ENCODE measurements at places on chromosomes 1 and 21.

GRCh38 chr1:119858126-119858525 is 38.2 kb downstream of the ADAM30 start:
- DNase-seq, result no peak
- H3K4me3 ChIP-seq, result no peak overlapping the region
- H3K27me3 ChIP-seq, result no peaks in the 10 kb centered on the region
- no peaks in the 10 kb centered on the region for H3K4me1 ChIP-seq

DNA sequence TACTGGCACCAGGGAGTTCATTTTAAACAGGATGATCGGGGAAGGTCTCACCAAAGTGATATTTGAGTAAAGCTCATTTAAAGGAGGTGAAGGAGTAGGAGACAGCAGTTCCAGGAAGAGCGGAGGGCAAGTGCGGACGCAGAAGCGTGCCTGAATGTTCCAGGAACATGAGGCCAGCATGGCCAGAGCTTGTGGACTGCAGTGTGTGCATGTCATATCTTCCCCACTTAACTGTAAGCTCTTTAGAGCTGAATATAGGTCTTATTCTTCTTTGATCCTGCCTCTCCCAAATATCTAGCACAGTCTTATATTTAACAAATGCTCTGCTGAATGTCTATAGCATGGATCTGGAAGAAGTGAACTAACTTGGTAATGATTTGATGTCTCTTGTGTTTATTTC is 639.3 kb downstream of the SMYD3 start:
- no peaks in the 10 kb centered on the region for H3K4me1 ChIP-seq
- no peak overlapping the region for H3K27ac ChIP-seq
- H3K27me3 ChIP-seq, result no peaks in the 10 kb centered on the region
- no peak overlapping the region for H3K4me3 ChIP-seq

DNA sequence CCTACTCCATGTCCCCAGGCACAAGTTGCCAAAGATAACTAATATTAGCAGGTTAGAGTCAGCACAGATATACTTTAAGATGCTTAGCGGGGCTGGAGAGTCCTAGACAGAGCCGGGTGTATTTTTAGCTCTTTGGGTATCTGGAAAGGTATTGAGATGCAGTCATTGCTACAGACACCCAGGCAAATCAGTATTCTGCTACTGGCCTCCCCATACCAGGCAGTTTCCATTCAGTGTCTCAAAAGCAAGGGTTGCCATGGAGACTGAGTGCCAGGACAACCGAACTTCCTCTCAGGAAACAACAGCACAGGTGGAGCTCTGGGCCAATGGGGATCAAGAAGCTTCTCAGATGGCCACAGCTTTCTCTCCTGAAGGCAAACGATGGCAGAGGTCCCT is 45.3 kb downstream of the KCNC4 start:
- no peaks in the 10 kb centered on the region for H3K27me3 ChIP-seq
- no peak for DNase-seq
- H3K4me1 ChIP-seq, result no peaks in the 10 kb centered on the region
- no peak overlapping the region for H3K27ac ChIP-seq
- no peak overlapping the region for H3K4me3 ChIP-seq

- no peaks in the 10 kb centered on the region for H3K36me3 ChIP-seq
- H3K27ac ChIP-seq, result no peak overlapping the region
- H3K27me3 ChIP-seq, result no peaks in the 10 kb centered on the region
Measured at GRCh38 chr1:2636733-2637132, 3.9 kb upstream of the MMEL1 start.

DNA sequence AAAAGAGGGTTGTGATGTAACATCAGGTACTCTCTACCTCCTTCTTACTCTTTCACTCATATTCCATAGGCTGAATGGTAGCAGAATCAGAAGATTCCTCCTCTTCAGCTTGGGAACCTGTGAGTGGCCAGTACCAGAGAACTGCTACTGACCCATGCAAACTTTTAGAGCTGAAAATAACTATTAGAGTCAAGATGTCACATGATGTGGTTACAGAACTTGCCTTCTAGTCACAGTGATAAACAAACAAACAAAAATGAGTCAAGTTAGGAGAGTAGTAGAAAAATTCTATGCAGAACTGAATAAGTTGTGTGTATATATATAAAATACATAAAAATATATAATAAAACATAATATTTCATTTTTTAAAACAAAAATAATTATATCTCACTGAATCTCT is 47.6 kb upstream of the RGS1 start:
- no peaks in the 10 kb centered on the region for H3K4me1 ChIP-seq
- no peak for DNase-seq
- no peaks in the 10 kb centered on the region for H3K36me3 ChIP-seq
- no peak overlapping the region for H3K27ac ChIP-seq
- no peaks in the 10 kb centered on the region for H3K27me3 ChIP-seq

GRCh38 chr1:30679201-30679975 is 44.0 kb downstream of the MATN1 start:
- peak overlapping the region; percentile 97 for H3K27ac ChIP-seq
- H3K27me3 ChIP-seq, result no peaks in the 10 kb centered on the region
- H3K4me3 ChIP-seq, result no peak overlapping the region
- no peak for DNase-seq
- H3K36me3 ChIP-seq, result no peaks in the 10 kb centered on the region

- H3K4me3 ChIP-seq, result no peak overlapping the region
- peak overlapping the region; percentile 70 for H3K27ac ChIP-seq
- no peak for DNase-seq
- peaks cover 20% of the 10 kb centered on the region for H3K4me1 ChIP-seq
- no peaks in the 10 kb centered on the region for H3K36me3 ChIP-seq
Measured at GRCh38 chr1:59520194-59520593, 223.3 kb downstream of the FGGY start.

- no peaks in the 10 kb centered on the region for H3K36me3 ChIP-seq
- H3K4me3 ChIP-seq, result no peak overlapping the region
- DNase-seq, result no peak
- no peaks in the 10 kb centered on the region for H3K27me3 ChIP-seq
- no peak overlapping the region for H3K27ac ChIP-seq
- H3K4me1 ChIP-seq, result peaks cover 32% of the 10 kb centered on the region
Measured at GRCh38 chr21:42512346-42513034, 1.2 kb upstream of the SLC37A1 start.

DNA sequence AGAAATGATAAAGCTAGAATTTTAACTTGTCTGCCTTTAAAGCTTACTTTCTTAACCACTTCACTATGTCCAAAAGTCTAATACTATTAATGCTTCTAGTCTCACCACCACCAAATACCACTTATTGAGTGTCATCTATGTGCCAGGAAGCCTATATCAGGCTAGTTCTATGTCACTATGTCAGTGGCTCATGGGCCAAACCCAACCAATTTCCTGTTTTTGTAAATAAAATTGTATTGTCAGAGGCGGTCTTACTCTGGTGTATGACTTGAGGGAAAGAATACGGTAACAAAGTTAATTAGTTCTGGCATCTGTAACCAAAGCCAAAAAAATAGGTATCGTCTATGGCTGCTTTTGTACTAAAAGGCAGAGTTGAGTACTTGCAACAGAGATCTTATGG is 14.8 kb downstream of the F5 start:
- no peak overlapping the region for H3K27ac ChIP-seq
- no peaks in the 10 kb centered on the region for H3K27me3 ChIP-seq
- H3K4me1 ChIP-seq, result no peaks in the 10 kb centered on the region
- H3K4me3 ChIP-seq, result no peak overlapping the region
- no peaks in the 10 kb centered on the region for H3K36me3 ChIP-seq
- no peak for DNase-seq

DNA sequence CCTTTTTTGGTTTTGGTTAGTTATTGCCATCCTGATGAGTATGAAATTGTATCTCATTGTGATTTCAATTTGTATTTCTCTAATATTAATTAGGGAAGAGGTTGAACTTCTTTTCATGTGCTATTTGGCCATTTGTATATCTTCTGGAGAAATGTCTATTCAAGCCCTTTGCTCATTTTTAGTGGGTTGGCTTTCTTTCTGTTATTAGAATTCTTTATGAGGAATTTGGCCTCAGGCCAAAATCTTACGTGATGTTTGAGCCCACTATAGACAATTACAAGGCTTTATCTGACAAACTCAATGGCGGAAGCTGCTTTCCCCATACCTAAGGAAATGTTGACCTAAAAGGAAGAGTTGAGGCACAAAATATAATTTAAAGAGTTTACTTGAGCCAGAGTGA is 32.9 kb downstream of the IVNS1ABP start:
- no peaks in the 10 kb centered on the region for H3K27me3 ChIP-seq
- no peak overlapping the region for H3K27ac ChIP-seq
- H3K4me3 ChIP-seq, result no peak overlapping the region
- no peaks in the 10 kb centered on the region for H3K4me1 ChIP-seq
- no peaks in the 10 kb centered on the region for H3K36me3 ChIP-seq

DNA sequence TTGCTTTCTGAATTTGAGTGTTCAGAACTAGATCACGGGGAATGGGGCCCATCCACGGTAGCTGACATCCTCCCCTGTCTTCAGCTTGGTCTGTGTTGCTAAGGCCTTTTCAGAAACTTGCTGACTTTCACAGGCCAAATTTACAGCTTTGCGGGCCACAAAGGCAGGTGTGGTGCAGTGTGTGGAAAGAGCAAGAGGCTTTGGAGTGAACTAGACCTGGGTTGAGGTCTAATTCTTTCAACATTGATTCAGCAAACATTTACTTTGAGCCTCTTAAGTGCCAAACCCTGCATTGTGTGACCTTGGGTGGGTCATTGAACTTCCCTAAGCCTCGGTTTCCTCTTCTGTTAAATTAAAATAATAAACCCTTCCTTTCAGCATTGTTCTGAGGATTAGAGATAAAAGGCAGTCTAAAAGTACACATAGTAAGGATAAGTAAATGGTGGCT is 24.3 kb downstream of the STPG1 start:
- DNase-seq, result peak; percentile 62
- H3K4me1 ChIP-seq, result peaks cover 35% of the 10 kb centered on the region
- no peak overlapping the region for H3K27ac ChIP-seq
- no peak overlapping the region for H3K4me3 ChIP-seq
- no peaks in the 10 kb centered on the region for H3K27me3 ChIP-seq
- H3K36me3 ChIP-seq, result no peaks in the 10 kb centered on the region

- DNase-seq, result no peak
- no peaks in the 10 kb centered on the region for H3K27me3 ChIP-seq
- no peaks in the 10 kb centered on the region for H3K4me1 ChIP-seq
- H3K36me3 ChIP-seq, result no peaks in the 10 kb centered on the region
- no peak overlapping the region for H3K27ac ChIP-seq
Measured at GRCh38 chr21:42621166-42621818, 32.1 kb upstream of the PDE9A start.

- peaks cover 33% of the 10 kb centered on the region for H3K4me1 ChIP-seq
- no peaks in the 10 kb centered on the region for H3K36me3 ChIP-seq
- no peak for DNase-seq
- H3K4me3 ChIP-seq, result peak overlapping the region; percentile 19
- no peaks in the 10 kb centered on the region for H3K27me3 ChIP-seq
Measured at GRCh38 chr1:59105548-59106507, 191.1 kb upstream of the FGGY start.

- no peak overlapping the region for H3K4me3 ChIP-seq
- H3K27me3 ChIP-seq, result no peaks in the 10 kb centered on the region
- H3K36me3 ChIP-seq, result no peaks in the 10 kb centered on the region
Measured at GRCh38 chr1:97304366-97304765, 582.8 kb downstream of the PTBP2 start.

- H3K27me3 ChIP-seq, result no peaks in the 10 kb centered on the region
- DNase-seq, result no peak
Measured at GRCh38 chr1:14787604-14788003, 189.1 kb downstream of the KAZN start.

GRCh38 chr1:35773711-35774110 is 3.9 kb upstream of the CLSPN start:
- no peak overlapping the region for H3K27ac ChIP-seq
- DNase-seq, result no peak
- H3K4me3 ChIP-seq, result no peak overlapping the region
- no peaks in the 10 kb centered on the region for H3K36me3 ChIP-seq
- no peaks in the 10 kb centered on the region for H3K27me3 ChIP-seq

DNA sequence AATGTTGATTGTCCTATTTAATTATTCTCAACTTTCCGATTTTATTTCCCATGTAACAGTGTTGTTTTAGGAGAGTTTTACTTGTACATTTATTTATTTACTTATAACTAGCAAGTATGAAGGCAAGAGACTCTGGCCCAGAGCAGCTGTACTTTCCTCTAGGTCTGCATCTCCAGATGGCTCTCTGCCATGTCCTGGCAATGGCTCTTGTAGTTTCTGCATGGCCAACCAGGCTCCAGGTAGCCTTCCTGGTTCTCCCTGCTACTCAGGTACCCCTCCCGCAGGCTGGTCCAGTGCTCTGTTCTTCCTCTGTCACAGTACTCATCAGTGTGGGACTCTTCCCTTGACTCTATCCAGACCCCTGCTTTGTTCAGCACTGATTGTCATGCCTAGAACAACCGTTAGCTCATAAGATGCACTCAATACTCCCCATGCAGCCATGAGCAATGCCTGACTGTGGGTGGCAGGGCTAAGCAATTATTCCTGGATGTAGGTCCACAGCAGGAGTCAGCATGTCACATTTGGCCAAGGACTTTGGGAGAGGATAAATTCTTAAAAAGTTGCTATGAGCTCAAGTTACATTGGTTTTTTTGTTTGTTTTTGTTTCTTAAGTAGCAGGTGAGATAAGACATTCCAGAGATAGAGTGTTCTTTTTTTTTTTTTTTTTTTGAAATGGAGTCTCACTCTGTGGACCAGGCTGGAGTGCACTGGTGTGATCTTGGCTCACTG is 10.9 kb upstream of the IL20 start:
- no peak overlapping the region for H3K27ac ChIP-seq
- H3K4me3 ChIP-seq, result no peak overlapping the region
- no peak for DNase-seq

DNA sequence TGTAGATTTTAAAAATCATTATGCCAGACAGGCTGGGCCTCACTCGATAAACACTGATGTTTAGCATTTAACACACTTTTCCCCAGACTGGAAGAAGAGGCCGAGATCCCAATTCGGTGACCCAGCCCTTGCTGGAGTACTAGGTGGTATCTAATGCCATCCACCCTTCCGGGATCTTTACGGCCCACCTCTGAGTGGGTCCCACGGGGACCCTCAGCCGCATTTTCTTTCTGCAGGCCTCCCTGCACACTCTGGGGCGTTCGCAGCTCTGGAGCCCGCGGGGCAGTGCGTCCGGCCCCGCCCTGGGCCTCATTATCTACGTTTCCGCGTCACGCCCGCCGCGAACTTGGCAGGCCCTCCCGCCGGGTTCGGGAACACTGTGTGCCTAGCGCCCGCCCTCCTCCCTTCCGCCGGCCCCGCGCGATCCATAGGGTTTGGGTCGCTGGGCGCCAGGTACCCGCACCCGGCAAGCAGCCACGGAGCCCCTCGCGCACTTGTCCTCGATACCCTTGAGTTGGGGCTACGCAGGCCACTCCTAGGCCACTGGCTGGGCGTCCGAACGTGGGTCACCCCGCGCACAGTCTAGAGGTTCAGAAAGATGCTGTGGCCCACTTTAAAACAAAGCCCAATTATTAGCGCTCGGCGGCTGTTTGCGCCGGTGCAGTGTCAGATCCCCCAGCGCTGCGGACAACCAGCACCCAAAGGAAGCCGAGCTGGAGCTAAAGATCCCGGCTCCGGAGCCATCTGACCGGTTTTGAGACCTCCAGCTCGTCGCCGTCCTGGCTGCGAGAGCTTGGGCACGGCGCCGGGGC is 950 bp upstream of the EVA1C start:
- peak overlapping the region; percentile 99 for H3K27ac ChIP-seq
- peak overlapping the region; percentile 83 for H3K4me3 ChIP-seq
- no peak for DNase-seq
- H3K36me3 ChIP-seq, result no peaks in the 10 kb centered on the region

GRCh38 chr1:229430761-229431283 is 3.1 kb downstream of the ACTA1 start:
- H3K27me3 ChIP-seq, result peaks cover 33% of the 10 kb centered on the region
- H3K4me3 ChIP-seq, result no peak overlapping the region
- H3K27ac ChIP-seq, result no peak overlapping the region
- H3K36me3 ChIP-seq, result no peaks in the 10 kb centered on the region
- DNase-seq, result no peak
- H3K4me1 ChIP-seq, result peaks cover 37% of the 10 kb centered on the region

Data from vagina (tissue), 2 donors.